ENCODE measurements at places on chromosomes 6 and 20.

DNA sequence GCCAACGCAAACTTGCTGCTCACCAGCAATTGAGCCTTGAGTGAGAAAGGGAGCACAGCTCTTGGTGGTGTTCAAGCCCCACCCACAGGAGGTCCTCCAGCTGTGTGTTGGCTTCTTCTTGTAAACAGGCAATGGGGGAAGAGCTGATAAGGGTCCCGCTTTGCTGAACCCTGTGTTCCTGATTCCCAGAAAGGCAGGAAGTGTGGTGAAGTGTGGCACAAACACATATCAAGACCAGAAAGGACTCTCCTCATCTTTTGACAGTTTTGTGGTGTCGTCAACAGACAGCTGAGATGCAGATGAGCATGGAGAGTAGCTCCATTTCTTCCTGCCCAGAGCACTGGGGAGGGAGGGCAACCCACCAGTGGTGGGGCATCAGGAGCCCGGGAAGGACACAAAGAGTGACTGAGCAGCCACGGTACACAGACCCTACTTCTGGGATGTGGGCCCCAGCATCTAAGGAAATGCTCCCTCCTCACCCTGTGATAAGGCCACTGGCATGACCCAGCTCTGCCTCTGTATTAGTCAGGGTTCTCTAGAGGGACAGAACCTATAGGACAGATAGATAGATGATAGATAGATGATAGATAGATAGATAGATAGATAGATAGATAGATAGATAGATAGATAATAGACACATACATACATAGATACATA, 188.9 kb upstream of the TAB2 start:
- DNase-seq = no peak

DNA sequence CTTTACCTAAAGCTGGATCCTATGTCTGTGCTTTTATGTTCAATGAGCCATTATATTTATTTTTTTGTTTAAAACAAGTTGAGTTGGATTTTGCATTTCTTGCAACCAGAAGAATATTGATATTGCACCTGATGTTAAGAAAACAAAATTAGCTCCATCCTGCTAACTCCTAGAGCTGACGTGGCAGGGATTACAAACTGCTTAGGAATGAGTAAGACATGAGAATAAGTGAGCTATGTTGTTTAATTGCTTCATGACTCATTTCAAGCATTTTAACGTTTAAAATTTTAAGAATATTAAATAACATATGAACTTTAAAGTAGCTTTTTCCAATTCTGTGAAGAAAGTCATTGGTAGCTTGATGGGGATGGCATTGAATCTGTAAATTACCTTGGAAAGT, 663.5 kb downstream of the EPM2A start:
- DNase-seq = no peak

- DNase-seq = peak; percentile 67
These were observed 582.2 kb upstream of the FLRT3 start for GRCh38 chr20:14919501-14920081.

DNA sequence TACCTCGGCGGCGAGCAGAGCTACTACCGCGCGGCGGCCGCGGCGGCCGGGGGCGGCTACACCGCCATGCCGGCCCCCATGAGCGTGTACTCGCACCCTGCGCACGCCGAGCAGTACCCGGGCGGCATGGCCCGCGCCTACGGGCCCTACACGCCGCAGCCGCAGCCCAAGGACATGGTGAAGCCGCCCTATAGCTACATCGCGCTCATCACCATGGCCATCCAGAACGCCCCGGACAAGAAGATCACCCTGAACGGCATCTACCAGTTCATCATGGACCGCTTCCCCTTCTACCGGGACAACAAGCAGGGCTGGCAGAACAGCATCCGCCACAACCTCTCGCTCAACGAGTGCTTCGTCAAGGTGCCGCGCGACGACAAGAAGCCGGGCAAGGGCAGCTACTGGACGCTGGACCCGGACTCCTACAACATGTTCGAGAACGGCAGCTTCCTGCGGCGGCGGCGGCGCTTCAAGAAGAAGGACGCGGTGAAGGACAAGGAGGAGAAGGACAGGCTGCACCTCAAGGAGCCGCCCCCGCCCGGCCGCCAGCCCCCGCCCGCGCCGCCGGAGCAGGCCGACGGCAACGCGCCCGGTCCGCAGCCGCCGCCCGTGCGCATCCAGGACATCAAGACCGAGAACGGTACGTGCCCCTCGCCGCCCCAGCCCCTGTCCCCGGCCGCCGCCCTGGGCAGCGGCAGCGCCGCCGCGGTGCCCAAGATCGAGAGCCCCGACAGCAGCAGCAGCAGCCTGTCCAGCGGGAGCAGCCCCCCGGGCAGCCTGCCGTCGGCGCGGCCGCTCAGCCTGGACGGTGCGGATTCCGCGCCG, 994 bp downstream of the FOXC1 start:
- DNase-seq = no peak

- no peak for DNase-seq
These were observed 33.2 kb upstream of the VGLL2 start for GRCh38 chr6:117232196-117232595.

GRCh38 chr20:39326050-39326449, 363.9 kb downstream of the DHX35 start:
- DNase-seq = no peak

GRCh38 chr6:113644861-113645575, 212.1 kb upstream of the MARCKS start:
- DNase-seq = no peak

DNA sequence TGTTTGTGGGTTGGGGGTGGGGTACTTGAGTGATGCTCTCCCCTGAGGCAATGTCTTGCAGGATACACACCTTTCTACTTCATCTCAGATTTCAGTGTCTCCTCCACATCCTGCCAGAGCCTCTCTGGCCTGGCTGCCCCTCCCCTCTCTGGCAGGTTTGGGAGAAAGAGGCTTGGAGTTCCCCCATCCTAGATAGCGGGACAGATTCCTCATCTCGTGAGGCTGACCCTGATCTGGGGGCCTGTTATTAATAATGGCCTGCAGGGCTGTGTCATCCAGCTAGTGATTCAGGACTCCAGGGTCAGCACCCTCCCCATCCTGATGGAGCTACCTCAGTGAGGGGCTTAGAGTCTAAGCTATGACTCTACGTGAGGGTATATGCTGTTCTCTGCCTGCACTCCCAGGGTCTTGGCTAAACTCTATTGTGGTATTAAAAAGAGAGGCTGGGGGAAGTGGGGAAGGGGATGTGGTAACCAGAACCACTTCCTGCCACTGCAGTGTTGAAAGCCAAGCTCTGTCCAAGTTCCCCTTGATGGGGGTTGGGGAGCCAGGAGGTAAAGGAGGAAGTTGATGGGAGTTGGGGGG, 3.7 kb upstream of the MMP9 start:
- peak; percentile 76 for DNase-seq

DNA sequence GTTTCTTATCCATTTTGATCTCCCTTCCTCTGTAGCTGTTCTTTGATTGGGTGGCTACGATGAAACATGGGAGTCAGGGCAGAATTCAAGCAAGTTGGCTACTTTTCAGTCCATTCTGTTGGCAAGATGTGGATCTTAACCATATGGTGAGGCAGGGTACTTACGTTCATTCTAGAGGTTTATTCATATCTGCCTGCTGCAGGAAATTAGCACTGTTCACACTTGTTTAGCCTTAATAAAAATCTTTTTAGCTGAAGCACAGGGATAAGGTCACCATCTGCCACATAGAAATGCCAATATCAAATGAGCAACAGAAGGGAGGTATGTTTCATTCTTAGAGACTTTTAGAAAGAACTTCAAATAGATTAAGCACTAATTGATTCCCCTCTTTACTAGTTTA, 83.9 kb downstream of the GRIK2 start:
- no peak for DNase-seq

- DNase-seq = no peak
These were observed 71.5 kb upstream of the ISM1 start for GRCh38 chr20:13149371-13150105.

GRCh38 chr6:117976030-117976651, 69.1 kb downstream of the SLC35F1 start:
- DNase-seq = peak; percentile 28

GRCh38 chr6:74689601-74690000, 516.3 kb downstream of the COL12A1 start:
- DNase-seq = no peak

GRCh38 chr20:21047981-21048380, 58.2 kb downstream of the LINC00237 start:
- no peak for DNase-seq

GRCh38 chr6:79718509-79719247, 87.5 kb downstream of the SH3BGRL2 start:
- no peak for DNase-seq

- no peak for DNase-seq
These were observed 686 bp downstream of the TMEM170B start for GRCh38 chr6:11538052-11538818.

DNA sequence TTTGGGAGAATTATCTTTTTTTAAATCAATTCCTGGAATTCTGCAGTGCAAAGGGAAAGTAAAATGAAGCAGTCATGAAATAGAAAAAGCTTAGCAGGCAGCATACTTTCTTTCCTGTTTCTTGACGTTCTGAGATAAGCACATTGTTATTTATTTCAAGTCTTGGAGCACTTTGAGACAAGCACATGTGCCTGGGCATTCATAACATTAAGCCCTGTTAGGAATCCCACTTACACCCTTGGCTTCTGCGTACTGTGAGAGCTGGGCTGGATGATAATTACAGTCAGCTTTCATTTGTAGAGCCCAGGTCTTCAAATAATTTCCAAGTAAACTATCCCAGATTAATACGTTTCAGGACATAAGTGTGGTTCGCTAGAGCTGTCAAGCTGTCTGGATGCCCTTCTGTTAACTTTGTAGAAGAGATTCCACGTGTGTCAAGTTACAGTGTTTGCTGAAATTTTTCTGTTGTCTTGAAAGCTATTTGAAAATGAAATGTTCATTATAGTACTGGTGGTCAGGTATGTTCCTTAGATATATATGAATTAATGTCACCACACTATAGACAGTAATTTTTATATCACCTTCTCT, 8.9 kb downstream of the FARS2 start:
- no peak for DNase-seq

- no peak for DNase-seq
These were observed 239.7 kb upstream of the SUPT3H start for GRCh38 chr6:45617441-45617840.

- DNase-seq = no peak
These were observed 49.1 kb downstream of the DACT2 start for GRCh38 chr6:168270274-168271172.

- no peak for DNase-seq
These were observed 1.3 kb downstream of the HIVEP2 start for GRCh38 chr6:142943711-142944123.

DNA sequence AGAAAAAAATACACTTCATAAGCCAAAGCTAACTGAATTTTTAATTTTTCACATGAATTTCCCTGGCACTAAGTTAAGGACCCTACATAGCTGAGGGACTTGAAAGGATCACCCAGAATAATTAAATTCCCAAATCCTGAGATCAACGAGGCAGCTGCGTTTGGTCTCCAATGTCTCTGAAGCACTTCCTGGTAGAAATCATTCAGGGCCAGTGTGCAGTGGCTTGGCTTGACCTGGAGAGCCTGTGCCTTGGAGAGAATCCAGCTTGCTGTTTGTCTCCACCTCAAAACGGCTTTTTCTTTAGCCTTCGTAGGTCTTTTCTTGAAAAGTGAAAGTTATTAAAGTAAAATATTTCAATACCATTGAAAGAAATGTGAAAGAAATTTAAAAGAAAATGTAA, 92.4 kb downstream of the SMOC2 start:
- DNase-seq = no peak

- no peak for DNase-seq
These were observed 37.5 kb upstream of the REV3L start for GRCh38 chr6:111520524-111520923.

DNA sequence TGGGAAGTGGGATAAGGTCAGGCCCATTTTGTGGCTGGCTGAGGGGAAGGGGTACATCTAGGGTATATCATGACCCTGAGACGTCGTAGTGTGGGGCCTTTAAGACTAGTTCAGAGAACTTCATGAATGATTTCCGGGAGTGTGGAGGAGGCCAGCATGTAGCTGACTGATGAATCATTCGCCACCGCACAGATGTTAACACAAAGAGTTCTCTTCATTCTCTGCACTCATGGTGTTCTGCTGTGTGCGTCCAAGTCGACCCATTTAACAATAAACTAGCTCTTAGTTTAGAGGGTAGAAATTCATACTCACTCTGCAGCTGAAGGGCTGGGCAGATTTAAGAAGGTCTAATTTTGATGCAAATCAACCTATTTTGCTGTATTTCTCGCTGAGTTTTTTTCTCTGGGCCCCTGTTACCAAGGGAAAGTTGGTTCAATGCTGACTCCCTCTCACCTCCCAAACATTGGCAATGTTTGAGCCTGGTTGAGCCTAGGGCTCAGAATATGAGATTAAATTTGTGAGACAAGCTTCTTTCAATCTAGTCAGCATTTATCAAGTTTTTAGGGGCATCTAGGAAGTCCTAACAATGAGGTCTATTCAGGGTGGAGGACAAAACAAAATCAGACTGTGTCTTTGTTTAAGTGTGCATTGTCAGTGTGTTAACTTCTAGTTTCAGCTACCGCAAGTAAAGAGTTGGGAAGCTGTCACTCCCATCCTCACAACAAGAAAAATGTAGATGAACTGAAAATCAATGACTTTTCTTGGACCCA, 106.8 kb upstream of the CBLN4 start:
- DNase-seq = no peak

DNA sequence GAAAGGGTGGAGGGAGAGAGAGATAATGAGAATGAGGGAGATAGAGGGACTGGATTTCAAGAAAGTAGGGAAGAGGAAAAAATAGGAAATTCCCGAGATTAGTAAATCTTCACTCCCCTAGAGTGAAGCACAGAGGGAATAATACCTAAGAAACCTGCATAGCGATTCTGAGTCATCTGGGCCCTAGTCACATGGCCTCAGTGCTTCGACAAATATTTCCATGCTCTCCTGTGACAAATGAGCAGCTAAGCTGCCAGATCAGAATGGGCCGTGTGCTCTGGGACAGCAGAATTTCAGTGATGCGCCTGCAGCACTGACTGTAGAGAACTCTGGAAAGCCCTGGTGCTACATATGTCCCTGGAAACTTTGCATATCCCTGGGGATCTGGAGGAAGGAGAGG, 48.6 kb upstream of the GRIK2 start:
- no peak for DNase-seq

DNA sequence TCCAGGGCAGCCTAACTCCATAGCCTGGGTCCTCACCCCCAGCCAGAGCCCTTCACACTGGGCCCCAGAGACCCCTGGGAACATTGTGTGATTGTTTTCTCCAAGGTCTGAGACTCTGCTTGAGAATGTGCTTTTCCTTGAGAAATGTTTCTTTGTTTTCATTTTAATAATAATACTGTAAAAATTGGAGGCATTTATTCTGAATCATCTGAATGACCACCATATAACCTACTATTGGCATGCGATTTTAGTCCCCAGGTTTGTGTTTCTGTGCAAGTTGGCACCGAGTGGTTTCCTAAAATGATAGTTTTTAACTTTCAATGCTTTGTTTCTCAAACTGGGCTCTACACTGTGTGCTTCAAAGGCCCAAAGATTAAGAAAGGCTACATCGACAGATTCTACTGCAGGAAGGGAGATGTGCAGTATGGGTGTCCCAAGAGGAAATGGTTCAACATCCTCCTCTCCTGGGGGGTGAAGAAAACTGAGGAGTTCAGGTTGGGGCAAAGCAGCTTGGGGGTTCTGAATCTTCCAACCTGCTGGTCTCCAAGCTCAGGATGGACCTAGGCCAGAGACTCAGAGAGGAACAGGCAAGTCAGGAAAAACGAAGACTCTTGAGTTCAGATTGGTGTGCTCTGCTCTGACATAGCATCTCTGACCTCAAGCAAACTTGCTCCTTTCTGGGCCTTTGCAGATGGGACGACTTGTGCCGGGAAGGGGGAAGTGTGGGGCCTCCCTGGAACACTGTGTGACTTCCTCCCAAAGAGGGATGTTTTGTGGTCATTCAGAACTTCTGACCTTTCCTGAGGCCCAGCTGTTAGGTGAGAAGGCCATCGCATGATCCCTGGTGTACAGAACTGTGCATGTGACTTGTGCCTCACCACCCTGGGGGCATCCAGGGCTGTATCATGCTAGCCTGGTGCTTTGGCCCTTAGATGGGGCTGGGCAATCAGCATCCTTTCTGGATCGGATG, 31.0 kb downstream of the DAAM2 start:
- no peak for DNase-seq
